Inflammatory macrophage treated with lipopolysaccharide for 1 hour (primary cell): ENCODE measurements at places on chromosomes 11 and 22.

DNA sequence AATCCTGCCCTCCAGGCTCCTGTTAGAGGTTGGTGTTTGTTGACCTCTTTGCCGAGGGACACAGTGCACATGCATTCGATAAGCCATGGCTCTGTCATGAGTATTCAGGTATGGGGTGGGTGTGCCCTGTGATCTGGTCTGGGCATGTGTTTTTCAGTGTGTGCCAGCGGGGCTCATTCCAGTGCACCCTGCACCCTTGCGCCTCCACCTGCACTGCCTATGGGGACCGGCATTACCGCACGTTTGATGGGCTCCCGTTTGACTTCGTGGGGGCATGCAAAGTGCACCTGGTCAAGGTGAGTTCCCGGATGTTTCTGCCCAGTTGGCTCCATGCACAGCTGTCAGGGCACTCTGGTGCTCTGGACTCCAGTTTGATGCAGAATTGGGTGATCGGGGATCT, 44.2 kb downstream of the OTOG start:
- no peak for DNase-seq

GRCh38 chr11:63547061-63547460, 10.5 kb downstream of the PLAAT4 start:
- no peak for DNase-seq

DNA sequence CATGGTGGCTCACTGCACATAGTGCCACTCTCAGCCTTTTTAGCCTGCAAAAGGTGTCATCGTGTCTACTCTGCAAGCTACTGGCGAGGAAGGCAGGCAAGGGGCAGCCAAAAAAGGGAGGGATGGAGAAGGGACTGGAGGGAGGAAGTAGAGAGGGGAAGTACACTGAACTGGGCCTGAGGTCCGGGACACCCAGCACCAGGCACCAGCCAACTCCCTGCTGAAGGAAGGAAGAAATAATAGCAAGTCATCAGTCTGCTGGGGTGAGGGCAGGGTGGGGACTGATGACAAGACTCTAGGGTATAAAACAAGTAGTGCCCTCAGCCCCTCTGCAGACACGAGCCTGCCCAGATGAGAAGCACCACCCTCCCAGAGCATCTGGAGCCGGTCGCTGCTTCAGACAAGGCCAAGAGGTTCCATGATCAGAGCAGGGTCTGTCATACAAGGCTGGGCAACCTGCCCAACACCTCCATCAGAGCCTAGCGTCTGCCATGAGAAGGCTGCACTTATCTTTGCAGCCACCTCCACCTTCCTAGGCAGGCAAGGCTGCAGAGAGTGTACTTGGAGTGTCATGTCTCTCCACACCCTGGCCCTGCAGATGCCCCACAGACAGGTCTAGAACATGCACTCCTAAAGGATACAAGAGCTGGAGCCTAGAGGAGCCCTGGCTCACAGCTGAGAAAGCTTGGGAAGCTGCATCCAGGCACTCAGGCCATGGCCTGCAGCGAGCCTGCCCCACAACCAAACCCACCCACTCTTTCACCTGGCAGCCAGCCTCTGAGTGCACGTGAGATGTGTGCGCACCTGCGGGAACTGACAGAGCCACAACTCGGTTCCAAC, 9.0 kb upstream of the COMT start:
- peak; percentile 24 for DNase-seq

DNA sequence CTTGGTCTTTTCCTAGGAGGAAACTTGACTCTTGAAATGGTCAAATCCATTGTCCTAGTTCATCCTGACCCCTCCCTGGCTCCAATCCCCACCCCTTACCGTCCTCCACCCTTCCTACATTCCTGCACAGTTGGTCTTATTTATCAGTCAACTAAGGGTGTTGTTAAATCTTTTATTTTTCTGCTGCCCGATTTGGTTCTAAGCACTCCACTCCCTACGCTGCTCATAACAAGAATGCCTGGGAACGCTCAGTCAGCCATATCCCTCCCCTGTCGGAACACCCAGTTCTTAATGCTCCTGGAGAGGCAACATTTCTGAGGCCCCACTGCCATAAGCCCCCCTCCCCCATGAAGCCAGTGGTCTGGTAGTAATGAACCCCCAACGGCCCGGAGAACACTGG, 9.7 kb downstream of the EHF start:
- DNase-seq: no peak

- no peak for DNase-seq
Observed at GRCh38 chr22:32024796-32025195, 18.3 kb upstream of the SLC5A1 start.

DNA sequence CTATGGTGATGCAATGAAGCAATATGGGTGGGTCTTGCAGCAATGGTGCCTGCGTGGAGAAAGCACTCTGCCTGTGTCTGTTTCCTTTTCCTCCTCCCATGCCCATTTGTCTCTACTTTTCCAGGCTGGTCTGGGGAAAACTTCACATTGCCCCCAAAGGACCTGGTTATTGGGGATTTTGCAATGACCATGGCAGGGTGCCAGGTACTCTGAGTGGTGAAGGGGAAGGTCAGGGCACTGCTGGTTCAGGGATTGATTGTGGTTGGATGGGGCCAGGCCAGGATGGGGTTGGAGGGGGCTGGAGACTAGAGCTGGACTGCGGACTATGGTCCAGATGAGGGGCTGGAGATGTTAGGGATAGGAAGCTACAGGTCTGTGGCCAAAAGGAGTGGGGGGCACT, 92.1 kb downstream of the INSC start:
- no peak for DNase-seq

- DNase-seq: no peak
Observed at GRCh38 chr11:94880216-94880615, 93.1 kb downstream of the CWC15 start.

- DNase-seq: no peak
Observed at GRCh38 chr22:43726322-43726721, 85.8 kb downstream of the EFCAB6 start.

- peak; percentile 1 for DNase-seq
Observed at GRCh38 chr11:87719326-87720073, 455.7 kb downstream of the RAB38 start.

DNA sequence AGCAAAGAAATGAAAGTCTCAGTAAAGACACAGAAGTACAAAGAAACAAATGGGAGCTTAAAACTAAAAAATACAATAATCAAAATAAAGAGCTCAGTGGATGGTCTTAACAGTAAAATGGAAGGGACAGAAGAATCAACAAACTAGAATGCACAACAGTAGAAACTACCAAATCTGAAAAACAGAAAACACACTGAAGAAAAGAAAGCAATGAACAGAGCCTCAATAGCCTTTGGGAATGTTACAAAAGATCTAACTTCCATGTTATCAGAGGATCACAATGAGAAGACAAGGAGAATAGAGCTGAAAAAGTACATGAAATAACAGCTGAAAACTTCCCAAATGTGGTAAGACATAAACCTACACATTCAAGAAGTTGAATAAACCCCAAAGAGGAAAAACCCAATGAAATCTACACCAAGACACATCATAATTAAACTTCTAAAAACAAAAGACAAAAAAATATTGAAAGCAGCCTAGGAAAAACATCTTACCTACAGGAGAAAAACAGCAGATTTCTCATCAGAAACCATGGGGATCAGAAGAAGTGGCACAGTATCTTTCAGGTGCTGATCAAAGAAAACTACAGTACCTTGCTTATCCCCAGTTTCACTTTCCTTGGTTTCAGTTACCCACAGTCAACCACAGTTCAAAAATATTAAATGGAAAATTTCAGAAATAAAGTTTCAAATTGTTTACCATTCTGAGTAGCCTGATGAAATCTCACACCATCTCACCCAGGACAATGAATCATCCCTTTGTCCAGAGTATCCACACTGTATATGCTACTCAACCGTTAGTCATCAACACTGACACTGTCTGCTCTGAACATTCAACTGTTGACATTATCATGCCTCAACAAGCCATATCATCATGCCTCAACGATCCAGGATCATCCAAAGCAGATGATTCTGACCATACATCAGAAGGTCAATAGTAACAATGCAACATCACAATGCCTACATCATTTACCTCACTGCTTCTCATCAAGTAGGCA, 22.2 kb downstream of the RRAS2 start:
- DNase-seq: peak; percentile 67

DNA sequence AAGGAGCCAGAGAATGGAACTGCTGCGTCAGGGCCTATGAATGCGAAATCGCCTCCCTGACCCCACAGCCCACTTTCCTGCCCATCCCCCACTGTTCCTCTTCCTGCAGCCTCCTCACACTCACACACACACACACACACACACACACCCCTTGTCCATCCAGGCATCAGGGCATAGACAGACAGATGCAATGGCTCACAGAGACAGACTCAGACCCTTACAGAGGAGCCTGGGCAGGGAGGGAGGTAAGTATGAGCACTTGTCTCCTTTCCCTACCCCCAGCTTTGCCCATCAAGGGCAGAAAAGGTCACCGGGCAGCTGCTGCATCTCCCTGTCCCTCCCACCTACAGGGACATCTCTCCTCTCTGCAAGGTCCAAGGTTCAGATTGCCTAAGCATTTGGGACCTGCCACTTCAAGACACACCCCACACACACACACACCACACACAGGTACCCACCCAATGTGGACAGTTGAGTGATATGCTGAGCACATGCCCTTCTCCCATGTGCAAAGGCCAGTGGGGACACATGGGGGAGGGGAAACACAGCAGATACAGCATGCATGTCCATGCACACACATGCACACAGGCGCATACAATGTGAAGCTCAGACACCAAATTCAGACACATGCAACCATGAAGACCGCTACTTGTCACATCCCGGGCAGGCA, 2.0 kb upstream of the NRXN2 start:
- no peak for DNase-seq

- no peak for DNase-seq
Observed at GRCh38 chr11:124110201-124110600, 5.0 kb upstream of the VWA5A start.

DNA sequence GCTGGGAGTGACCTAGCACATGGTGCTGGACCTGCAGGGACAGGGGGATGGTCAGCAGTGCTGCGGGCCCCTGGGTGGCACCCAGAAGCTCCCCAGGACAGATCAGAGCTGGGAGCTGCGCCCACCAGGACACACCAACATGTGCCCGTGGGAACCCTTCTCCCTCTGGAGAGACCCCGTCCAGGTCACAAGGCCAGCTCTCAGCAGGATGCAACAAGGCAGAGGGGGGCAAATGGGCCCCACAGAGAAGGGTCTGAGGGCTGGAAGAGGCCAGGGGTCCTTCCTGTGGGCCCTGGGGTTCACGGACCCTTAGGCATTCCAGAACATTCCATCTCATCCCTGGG, 6.2 kb downstream of the DUSP8 start:
- no peak for DNase-seq

DNA sequence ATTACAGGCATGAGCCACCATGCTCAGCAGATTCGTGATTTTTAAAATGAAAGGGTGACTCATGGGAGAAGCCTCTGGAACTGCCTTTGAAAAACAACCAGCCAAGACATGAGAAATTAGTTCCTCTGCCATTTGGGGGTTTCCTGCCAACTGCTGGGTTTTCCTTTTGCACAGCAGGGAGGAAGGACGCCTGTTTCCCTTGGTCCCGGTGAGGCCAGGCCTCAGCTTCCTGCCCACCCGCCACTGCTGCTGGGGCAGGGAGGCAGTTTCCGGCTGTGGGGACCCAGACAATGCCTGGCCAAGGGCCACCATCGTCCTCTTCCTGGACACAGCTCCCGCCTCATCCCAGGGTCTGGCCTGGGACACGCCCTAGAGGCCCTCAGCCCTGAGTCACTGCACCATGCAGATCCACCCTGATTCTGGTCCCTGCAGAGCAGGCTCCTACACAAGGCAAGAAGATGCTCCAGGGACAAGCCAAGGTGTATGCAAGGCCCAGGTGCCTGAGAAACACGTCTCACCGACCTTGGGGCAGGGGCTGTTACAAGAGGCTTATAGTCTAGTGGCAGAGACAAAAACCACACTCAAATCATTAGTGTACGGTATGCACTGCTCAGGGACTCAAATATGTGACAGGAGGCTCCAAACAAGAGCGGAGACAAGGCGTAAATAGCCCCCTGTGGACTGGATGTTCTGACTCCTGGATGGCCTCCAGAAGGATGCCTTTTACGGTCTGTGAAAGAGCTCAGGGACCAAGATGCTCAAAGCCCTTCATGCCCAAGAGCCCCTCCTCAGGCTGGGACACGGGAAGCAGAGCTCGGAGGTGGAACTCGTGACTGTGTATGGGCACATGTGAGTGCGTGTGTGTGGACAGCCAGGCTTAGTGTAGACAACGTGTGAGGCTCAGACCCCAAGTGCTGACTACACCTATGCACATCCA, 10.0 kb downstream of the PPM1F start:
- peak; percentile 87 for DNase-seq

- DNase-seq: peak; percentile 54
Observed at GRCh38 chr11:61476371-61476770, 32.2 kb upstream of the LRRC10B start.

DNA sequence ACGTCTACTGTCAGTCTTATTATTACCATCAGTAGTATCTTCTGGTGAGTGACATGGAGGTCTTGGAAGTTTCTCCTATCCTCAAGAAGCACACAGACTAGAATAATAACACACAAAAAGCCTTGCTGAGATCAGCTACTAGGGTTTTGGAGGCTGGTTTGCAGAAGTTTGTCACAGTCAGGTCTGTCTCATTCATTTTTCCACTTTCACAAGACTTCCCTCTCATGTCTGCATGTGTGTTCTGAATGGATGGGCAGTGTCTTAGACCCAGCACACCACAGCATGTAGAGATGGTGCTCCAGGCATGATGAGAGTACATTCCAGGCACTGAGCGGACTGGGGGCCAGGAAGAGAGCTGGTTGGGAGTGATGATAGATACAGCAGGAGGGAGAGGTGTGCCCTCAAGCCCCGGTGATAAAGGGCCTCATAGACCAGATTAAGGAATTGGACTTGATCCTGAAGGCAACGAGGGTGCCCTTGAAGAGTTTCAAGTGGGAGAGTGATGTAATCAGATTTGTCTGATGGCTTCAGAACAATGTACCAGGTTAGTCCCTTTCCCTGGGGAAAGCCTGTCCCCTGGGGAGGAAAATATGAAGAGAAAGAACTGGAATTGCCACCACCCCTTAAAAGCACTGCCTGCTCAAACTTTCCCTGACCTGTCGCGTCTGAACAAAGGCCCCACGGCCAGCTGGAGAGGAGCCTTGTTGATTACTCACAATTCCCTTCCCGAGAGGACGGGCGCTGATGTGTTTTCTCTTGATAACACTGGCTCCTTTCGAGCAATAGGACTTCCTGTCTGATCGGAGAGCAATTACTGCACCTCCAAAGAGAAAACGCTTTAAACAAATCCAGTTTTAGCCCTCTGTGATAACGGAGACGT, 45.1 kb upstream of the LMO2 start:
- no peak for DNase-seq

DNA sequence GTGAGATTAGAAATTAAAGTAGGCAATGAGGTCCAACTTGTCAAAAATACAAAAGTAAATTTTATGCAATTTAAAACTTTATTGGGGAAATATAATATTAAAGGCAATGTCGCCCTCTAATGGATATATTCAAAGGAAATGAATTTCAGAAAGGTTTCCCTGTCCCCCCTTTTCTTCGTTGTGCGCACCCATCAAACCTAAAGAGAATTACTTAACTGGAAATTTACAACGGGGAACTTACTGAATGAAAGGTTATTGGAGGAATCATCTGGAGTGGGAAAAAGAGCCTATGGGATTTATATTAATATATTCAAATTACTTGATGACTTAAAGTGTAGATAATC, 1.7 kb upstream of the ABTB2 start:
- no peak for DNase-seq
